ENCODE measurements at places on chromosomes 5 and 9. TPM values are rescaled to one million over a fixed set of nuclear protein-coding genes. Genes with fewer than 3 reads are reported as not detected.

DNA sequence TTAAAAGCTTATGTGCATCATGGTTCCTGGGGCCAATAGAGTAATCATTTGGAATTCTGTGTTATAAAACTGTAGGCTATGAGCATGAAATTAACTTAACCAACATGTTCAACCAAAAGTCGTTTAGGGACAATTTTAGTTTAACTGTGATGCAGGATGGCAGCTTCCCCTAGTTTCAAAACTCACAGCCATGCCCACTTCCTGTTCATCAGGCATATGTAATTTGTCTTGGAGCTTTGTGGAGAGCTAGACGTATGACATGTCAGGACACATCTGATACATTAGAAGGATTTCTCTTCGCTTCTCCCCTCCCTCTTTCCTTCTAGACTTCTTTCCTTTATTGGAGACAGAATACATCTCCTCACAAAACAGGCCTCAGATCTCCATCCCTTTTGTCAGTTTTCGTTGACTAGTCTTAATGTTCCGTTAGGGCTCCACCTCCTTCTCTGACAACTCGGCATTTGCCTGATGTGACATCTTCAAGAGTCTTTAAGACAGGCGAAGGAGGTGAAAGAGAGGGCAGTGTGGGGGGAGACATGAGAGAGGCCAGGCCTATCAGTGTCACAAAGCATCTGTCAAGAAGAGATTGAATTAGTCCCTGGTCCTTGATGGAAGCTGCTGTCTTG is 176.0 kb downstream of the MSX2 start:
- no peak for DNase-seq

DNA sequence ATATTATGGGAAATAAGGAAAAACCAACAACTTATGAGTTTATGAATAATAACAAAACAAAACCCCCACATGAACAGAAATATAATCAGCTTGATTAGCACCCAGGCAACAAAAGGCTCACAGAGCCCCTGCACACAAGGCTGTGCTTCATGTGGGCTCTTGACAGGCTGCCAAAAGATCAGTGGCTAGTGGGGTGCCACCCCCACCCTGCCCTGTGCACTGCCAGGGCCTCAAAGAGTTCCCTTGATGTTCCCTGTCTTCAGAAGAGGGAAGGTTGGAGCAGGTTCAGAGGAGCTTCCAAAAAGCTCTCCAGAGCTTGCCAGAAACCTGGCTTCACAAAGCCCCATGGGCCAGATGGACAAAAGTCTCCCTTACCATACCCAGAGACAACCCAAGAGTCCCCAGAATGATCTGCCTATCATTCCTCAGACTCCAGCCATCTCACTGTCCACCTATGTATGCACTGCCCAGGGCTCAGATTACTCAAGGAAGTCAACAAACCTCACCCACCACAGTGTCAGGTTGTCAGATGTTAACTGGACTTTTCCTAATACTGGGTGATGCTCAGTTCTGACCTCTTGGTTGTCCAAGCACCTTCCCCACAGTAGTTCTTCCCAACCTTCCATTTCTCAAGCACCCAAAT is 87.5 kb downstream of the SIL1 start:
- no peak for DNase-seq

DNA sequence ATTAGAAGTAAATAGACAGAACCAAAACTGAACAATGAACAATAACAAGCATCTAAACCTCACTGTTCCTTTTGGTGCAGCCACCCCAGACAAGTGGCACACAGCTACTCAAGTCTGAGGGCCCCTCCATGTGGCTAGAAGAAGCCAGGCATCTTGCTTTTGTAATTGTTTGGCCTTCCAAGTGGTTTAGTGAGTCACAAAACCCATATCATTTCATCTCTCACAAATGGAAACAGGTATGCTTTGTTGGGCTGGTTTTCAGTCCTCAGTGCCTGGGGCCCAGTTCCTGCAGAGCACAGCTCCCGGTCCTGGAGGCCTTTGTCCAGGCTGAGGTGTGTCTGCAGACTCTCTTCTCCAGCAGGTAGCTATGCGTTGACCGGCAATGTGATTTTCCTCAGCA is 16.7 kb downstream of the PRLR start:
- no peak for DNase-seq

GRCh38 chr5:134552301-134552700 is 26.8 kb downstream of the JADE2 start:
- DNase-seq, result peak; percentile 93

NUDT2 gene
- 17.0 TPM for total RNA-seq

C7 gene
- 205 TPM for total RNA-seq

NPR3 gene
- not detected for total RNA-seq

Data from stomach (tissue), 19 donors.